ENCODE measurements at places on chromosomes 3 and 15.

- no peak overlapping the region for H3K4me3 ChIP-seq
- H3K27me3 ChIP-seq: no peaks in the 10 kb centered on the region
- H3K27ac ChIP-seq: no peak overlapping the region
- no peak for DNase-seq
These were observed 1359.8 kb downstream of the ZPLD1 start for GRCh38 chr3:103794656-103795055.

DNA sequence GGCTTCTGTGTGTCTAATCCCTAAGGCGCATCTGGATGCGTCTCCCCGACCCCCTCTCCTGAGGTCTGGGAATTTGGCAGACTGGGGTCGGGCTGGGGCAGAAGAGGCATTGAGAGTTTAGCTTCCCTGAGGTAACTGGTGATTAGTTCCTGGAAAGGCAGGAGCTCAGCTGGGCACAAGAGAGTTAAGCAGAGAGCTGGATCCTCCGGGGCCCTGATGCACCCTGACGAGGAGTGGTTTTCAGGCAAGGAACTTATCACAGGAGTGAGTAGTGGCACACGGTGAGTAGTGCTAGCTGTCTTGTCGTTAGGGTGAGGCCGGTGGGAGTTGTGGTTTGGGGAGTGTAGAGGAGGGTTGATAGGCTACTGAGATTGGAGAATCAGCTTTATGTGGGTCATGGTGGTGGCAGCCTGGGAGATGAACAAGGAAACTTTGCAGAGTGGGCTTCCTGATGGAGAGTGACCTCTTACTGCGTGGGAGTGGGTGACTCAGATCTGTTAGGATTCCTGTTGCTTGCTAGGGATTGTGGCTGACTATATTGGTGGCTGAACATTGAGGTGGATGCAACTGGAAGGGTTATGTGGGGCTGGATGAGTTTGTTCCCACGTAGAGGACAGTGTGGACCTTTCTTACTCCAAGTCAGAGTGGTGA is 897 bp downstream of the RAD54L2 start:
- no peaks in the 10 kb centered on the region for H3K36me3 ChIP-seq
- H3K4me1 ChIP-seq: peaks cover 34% of the 10 kb centered on the region
- H3K27ac ChIP-seq: peak overlapping the region; percentile 84
- peak overlapping the region; percentile 76 for H3K4me3 ChIP-seq

DNA sequence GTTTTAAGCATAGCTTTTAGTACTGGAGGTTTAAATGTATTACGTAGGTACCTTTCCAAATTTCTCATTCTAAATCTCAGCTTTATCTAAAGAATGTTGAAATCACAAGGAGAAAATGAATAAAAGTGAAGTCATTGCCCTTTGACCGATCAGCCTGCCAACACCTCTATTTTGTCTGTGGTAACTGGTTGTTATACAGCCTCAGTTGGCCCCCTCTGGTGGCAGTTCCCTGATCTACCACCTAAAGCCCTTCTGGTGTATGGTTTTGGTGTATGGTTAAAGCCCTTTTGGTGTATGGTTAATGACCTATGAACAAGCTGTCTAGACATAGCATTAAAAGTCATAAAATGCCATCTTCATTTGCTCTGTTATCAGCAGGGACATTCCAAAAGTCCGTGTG is 378.2 kb upstream of the AZI2 start:
- H3K4me1 ChIP-seq: no peaks in the 10 kb centered on the region
- peak; percentile 15 for DNase-seq
- no peaks in the 10 kb centered on the region for H3K36me3 ChIP-seq
- no peak overlapping the region for H3K27ac ChIP-seq

GRCh38 chr15:74365598-74366445 is 1.6 kb downstream of the CYP11A1 start:
- H3K36me3 ChIP-seq: no peaks in the 10 kb centered on the region
- H3K4me3 ChIP-seq: peak overlapping the region; percentile 45
- no peak for DNase-seq
- no peak overlapping the region for H3K27ac ChIP-seq
- peaks cover 29% of the 10 kb centered on the region for H3K27me3 ChIP-seq

DNA sequence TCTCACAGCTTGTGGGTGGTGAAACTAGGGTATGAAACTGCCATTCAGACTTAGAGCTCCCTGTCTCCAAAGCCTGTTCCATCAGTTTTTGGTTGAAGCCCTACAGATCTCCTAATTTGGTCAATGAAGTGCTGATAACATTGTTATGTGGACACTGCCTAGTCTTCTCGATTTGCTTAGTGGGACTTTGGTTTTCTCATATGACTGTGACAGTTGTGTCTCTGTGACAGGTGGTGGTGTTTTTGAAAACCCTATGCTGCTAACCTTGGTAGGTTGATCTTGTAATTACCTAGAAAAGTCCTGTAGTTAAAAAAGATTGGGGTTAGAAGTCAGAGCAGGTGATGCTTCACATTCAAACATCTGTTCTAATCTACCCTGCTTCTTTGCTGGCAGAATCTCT is 9.2 kb downstream of the PPM1L start:
- H3K4me1 ChIP-seq: no peaks in the 10 kb centered on the region
- H3K27ac ChIP-seq: no peak overlapping the region
- DNase-seq: no peak
- H3K4me3 ChIP-seq: no peak overlapping the region

DNA sequence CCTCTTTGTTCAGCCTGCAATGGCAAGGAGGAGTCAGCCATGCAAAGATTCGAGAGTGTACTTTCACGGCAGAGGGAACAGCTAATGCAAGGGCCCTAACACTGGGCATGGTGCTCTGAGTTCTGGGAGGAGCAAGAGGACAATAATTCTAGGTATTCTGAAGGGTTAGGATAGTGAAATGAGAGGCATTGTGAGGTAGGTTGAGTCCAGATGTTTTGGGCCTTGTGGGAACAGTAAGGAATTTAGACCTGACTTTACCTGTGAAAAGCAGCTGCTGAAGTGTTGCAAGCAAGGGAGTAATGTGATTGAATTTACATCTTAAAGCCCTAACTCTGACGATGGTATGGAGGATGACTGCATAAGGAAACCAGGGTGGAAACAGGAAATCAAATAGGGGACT is 211.6 kb downstream of the CNTN3 start:
- no peak for DNase-seq
- H3K4me1 ChIP-seq: no peaks in the 10 kb centered on the region
- no peaks in the 10 kb centered on the region for H3K27me3 ChIP-seq

DNA sequence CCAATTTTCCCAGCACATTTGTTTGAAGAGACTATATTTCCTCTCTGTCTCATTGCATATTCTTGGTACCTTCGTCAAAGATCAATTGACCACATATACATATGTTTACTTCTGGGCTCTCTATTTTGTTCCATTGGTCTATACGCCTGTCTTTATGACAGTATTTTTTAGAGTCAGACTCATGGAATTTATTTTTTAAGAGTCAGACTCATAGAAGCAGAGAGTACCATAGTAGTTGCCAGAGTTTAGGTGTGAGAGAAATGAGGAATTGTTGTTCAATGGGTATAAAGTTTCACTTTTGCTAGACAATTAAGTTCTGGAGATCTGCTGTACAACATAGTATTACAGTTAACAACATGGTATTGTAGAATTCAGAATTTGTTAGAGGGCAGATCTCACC is 27.1 kb downstream of the PLA2G4F start:
- no peak overlapping the region for H3K4me3 ChIP-seq
- peaks cover 5% of the 10 kb centered on the region for H3K27me3 ChIP-seq
- no peaks in the 10 kb centered on the region for H3K4me1 ChIP-seq
- no peak for DNase-seq
- H3K27ac ChIP-seq: no peak overlapping the region

- H3K27me3 ChIP-seq: peaks cover 3% of the 10 kb centered on the region
These were observed 5.3 kb upstream of the STRA6 start for GRCh38 chr15:74207652-74208440.

DNA sequence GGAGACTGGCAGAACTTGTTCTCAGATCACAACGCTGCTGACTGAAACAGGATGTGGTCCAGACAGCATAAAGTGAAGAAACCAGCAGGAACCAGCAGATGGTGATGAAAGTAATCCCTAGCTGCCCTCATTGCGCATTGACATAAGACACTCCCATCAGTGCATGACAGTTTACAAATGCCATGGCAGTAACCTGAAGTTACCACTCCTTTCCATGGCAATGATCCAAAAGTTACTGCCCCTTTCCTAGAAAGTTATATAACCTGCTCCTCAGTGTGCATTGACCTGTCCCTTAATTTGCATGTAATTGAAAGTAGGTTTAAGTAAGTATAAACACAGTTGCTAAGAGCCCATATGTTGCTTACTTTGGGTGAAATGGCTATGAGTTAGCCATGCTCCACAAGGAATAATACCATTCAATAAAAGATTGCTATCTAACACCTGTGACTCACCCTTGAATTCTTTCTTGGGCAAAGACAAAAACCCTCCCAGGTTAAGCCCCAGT is 149.1 kb upstream of the CD96 start:
- peak; percentile 57 for DNase-seq
- H3K4me3 ChIP-seq: no peak overlapping the region
- no peaks in the 10 kb centered on the region for H3K36me3 ChIP-seq
- H3K27me3 ChIP-seq: no peaks in the 10 kb centered on the region
- peaks cover 20% of the 10 kb centered on the region for H3K4me1 ChIP-seq
- no peak overlapping the region for H3K27ac ChIP-seq

GRCh38 chr15:92803852-92804609 is 96.1 kb upstream of the CHD2 start:
- H3K27ac ChIP-seq: peak overlapping the region; percentile 78
- no peaks in the 10 kb centered on the region for H3K27me3 ChIP-seq
- H3K36me3 ChIP-seq: peaks cover 8% of the 10 kb centered on the region
- peaks cover 39% of the 10 kb centered on the region for H3K4me1 ChIP-seq
- DNase-seq: peak; percentile 94
- no peak overlapping the region for H3K4me3 ChIP-seq

DNA sequence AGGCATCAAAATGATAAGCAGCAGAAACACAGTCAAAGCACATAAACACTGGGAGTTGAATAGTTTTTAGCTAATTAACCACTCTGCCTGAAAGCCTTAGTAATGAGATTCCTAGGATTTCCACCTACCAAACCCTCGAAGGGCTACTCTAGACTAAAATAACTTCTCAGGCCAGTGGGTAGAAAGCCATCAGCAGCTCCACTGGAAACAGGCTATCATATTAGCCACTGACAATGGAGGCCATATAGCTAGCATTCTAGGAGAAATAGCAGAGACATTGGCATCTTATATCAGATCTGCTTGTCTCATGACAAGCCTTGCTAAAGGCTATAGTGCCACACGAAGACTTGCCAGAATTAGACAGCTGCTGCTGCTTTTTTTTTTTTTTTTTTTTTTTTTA is 4.5 kb upstream of the CAPN3 start:
- H3K4me1 ChIP-seq: no peaks in the 10 kb centered on the region
- H3K4me3 ChIP-seq: no peak overlapping the region
- peaks cover 15% of the 10 kb centered on the region for H3K36me3 ChIP-seq

GRCh38 chr3:8488411-8488810 is 13.2 kb upstream of the LMCD1 start:
- H3K4me1 ChIP-seq: no peaks in the 10 kb centered on the region
- no peak overlapping the region for H3K4me3 ChIP-seq
- no peak for DNase-seq
- no peaks in the 10 kb centered on the region for H3K36me3 ChIP-seq
- no peak overlapping the region for H3K27ac ChIP-seq
- peaks cover 2% of the 10 kb centered on the region for H3K27me3 ChIP-seq

- H3K27ac ChIP-seq: no peak overlapping the region
- peaks cover 12% of the 10 kb centered on the region for H3K27me3 ChIP-seq
- no peak for DNase-seq
- H3K4me1 ChIP-seq: peaks cover 15% of the 10 kb centered on the region
- no peak overlapping the region for H3K4me3 ChIP-seq
These were observed 1.6 kb upstream of the GLCE start for GRCh38 chr15:69158843-69159240.

DNA sequence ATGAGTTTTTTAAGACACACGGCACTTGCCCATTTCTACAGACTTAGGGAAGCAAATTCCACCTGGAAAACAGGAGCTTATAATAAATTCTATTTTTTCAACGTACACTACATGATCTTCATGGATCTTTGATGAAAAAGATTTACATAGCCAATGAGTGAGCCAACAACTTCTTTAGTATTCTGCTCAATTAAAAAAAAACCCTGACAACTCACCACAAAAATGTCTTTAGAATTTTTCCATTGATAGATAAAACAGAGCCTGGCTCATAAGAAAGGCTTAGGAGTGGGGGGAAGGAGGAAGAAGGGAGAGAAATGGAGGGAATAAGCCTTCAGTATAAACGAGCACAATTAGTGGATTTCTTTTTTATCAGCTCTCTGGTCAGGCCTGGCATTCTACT is 126.7 kb downstream of the ATP10A start:
- no peak overlapping the region for H3K4me3 ChIP-seq
- peaks cover 8% of the 10 kb centered on the region for H3K36me3 ChIP-seq
- no peak overlapping the region for H3K27ac ChIP-seq
- no peak for DNase-seq

DNA sequence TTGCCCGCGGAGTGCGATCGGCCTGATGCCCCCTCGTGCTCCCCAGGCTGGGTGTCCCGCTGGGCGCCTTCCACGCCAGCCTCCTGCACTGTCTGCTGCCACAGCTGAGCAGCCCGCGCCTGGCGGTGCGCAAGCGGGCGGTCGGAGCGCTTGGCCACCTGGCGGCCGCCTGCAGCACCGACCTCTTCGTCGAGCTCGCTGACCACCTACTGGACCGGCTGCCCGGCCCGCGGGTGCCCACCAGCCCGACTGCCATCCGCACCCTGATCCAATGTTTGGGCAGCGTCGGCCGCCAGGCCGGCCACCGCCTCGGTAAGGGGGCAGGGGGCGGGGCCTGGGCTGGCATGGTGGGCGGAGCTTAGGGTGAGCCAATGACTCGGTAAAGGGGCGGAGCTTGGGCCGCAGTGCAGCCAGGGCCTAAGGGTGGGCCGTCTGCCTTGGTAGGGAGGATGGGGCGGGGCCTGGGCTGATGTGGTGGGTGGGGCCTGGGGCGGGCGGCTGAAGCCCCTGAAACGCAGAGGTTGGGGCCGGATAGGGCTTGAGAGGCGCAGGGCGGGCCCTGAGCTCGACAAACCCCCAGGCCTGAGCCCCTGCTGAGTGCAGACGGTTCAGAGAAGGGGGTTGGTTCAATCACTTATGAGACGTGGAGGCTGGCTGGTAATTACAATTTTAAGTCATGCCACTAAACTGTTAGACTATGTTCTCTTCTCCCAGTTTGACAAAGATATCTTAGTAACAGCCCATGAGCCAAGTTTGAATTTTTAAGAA is 13.7 kb downstream of the CAND2 start:
- H3K27me3 ChIP-seq: no peaks in the 10 kb centered on the region
- peaks cover 1% of the 10 kb centered on the region for H3K36me3 ChIP-seq
- no peak overlapping the region for H3K27ac ChIP-seq
- H3K4me3 ChIP-seq: peak overlapping the region; percentile 47

Measured in activated naive CD4-positive, alpha-beta T cell treated with anti-CD3 and anti-CD28 coated beads for 36 hours (primary cell).